NCI-H1417 (cell line): ENCODE measurements at places on chromosomes 2 and 18.

DNA sequence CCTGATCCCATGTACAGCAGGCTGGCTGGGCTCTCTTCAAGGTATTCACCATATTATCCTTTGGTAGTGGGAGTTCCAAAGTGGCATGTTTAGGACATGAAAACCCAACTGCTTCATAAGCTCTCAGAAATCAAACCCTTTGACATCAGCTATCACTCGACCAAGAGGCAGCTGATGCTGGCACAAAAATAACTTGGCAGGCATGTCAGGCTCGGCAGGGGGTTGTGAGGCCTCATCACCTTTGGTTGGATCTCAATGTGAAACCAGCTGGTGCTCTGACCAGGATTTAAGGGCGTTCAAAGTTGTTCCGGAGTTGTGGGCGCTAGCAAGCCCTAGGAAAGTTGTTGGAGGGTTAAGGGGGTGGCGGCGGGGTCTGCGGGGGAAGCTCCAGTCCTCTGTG, 171.9 kb downstream of the FHOD3 start:
- DNase-seq, result no peak

DNA sequence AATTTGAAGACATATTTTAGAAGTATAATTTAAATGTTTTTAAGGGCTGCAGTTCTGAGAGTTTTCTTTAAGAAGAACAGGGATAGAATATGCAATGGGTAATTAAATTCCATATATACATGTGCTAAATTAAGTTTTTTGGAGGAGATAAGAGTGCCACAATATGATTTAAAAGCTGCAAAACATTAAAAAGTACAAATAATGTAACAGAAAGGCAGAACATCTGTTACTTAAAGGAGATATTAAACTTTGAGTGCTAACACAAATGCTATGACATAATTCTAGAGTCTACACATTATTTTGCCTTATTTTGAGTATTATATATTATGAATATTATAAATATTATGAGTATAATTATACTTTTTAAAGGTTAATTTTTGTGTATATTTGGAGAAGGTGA, 102.4 kb downstream of the PARD3B start:
- DNase-seq, result no peak

DNA sequence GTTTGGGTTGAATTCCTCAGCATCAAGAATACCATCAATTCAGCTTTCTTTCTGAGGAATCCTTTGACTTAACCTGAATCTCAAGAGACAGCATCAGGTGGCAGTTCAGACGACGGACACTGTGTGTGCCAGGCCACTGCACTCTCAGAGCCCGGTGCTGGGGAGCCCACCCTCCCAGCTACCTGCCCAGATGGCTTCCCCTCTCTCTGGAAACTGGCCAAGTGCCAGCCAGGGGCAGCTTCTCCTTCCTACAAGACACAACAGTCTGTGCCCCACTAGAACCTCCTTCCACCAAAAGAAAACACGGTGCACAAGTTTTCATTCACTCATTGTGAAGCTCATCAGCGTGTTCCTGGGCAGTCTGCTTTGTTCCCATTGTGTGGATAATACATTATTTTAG, 28.5 kb downstream of the MAL start:
- DNase-seq, result no peak

DNA sequence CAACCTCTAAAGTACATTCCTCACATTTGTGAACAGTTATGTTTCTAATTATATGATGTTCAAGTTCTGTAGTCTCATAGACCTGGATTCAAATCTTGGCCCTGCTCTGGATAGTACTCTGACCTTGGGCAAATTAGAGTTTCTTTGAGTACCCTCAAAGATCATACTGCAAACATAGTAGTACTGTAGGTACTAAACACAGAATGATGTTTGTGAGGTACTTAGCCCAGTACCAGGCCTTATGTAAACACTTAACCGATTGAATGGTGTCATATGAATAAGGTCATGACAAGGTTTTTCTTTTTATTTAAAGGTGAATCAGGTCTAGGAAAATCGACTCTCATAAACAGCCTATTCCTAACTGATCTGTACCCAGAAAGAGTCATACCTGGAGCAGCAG, 19.1 kb downstream of the SEPTIN2 start:
- no peak for DNase-seq

- peak; percentile 25 for DNase-seq
These were observed 59.8 kb upstream of the RIT2 start for GRCh38 chr18:43175257-43175656.

DNA sequence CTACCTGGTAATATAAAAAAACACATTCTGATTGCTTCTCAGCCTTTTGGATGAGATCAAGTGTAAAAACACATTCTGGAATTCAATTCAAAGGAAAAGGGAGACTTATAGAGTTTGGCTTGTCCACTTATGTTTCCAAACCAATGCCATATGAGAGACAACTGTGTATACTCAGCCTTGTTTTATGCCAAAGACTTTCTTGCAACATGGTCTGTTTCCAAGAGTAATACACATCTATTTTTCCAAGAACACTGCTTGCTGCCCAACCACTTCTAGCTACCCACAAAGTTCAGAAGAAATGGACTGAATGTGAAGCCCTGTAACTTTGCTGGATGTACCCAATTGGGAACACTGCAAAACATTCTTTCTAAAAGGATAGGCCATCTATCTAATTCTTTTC, 48.0 kb upstream of the GRB14 start:
- no peak for DNase-seq

- no peak for DNase-seq
These were observed 79.3 kb upstream of the SCN7A start for GRCh38 chr2:166573391-166573790.

- DNase-seq, result no peak
These were observed 92.1 kb downstream of the RNF144A start for GRCh38 chr2:7009207-7009911.

DNA sequence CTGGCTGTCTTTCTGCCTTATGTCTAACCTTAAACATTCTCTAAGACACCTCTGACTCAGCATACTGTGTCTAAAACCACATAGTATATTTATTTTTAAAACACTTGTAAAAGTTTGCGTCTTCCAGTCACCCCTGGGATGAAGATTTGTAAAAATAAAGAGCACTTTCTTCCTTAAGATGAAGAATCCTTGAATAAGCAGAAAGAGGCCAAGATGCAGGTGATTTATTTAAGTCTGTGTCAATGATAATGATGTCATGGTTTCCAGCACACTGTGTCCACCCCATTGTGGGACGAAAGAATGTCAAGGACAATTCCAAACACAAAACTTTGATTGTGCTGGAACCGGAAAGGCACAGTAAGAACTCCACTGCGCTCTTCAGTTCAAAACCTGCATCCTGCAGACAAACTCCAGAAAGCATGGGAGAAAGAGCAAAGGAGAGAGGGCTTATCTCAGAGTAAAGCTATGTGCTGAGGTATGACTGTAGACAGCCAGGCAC, 92.9 kb downstream of the ZEB2 start:
- no peak for DNase-seq

DNA sequence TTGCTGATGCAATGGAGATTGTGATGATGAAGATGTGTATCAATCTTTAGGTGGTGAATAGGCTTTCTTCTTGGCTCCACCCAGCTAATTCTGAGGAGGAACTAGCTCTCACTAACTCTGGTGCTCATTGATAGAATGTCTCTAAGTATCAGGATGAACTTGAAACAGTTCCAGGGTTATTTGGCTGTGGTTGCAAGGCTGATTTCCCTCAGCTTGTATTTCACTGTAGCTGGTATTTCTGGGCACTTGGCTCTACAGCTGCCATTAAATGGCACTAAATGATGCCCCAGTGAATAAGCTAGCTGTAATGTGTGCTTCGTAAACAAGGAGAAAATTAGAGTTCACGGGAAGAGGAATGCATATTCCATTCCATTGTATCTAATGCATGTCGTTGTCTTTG, 241.2 kb downstream of the RPIA start:
- DNase-seq, result no peak

DNA sequence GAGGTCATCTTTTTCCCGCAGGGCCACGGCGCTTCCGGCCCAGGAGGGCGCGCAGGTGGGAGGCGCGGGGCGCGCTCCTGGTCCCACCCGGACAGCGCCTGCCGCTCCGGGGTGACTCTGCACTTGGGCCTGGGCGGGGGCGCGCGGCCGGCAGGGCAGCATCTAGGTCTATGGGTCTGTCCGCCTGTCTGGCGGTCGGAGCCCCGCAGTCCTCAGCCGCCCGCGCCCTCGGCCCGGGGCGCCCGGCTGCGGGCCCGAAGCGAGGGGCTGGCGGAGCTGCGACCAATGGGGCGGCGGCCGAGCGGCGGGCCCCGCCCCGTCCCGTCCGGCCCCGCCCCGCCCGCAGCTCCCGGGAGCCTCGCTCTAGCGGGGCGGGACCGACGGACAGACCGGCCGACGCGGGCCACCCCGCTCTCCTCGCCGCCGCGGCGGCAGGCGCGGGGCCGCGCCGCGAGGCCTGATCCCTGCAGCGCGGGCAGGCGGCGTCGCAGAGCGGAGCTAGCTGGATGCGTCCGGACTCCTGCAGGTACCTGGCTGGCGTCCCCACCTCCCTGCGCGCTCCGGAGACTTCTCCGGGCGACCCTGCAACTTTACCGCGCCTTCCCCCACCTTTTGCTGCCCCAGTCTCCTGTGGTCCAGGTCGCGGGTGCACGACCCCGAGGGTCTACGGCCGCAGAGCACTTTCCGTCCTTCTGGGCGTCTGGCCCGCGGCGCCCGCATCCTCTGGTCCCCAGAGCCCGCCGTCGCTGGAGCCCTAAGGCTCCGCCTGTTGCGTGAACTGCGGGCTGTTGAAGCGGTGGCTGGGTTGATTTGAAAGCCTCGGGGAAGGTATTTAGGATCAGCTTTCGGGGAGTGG, at the start of gene KCNS3:
KCNS3 (plus strand) TSS at position 387 of the 856 bp plus-strand sequence. CDS start 52,342 bp downstream, outside the sequence.
- peak; percentile 57 for DNase-seq

GRCh38 chr2:100923461-100924060, 78.5 kb upstream of the RPL31 start:
- no peak for DNase-seq

- DNase-seq, result no peak
These were observed 32.9 kb downstream of the CENPO start for GRCh38 chr2:24825883-24826772.

- no peak for DNase-seq
These were observed 7.3 kb downstream of the INSIG2 start for GRCh38 chr2:118095610-118096009.

- no peak for DNase-seq
These were observed 123.2 kb downstream of the PHLPP1 start for GRCh38 chr18:62838475-62839098.

DNA sequence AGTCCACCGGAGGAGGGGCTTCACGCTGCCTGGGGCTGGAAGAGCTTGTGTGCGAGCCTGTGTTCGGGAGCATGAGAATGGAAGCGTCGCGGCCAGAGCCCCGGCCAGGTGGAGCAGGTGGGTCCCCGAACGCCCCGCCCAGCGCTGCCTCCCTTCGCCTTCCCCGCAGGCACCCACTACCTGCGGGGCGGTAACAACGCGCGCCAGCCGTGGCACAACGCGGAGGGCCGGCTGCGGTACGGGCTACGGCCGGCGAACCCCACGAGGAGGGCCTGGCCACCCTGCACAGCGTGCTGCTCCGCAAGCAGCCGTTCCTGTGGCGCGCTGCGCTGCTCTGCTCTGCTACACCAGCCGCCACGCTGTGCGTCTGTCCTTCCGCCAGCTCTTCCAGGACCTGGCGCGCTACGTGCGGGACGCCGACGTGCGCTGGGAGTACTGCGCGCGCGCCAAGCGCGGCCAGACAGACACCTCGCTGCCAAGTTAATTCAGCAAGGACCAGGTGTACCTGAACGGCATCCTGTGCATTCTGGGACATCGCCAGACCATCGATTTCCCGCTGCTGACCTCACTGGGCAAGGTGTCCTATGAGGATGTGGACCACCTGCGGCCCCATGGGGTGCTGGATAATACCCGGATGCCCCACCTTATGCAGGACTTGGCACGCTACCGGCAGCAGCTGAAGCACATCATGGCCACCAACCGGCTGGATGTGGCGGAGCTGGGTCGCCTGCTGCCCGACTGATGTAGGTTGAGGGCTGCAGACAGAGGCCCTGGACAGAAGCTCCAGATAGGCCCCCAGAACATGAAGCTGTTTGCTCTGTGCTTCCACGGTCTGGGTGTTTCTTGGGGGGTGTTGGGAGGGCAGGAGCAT, 200.6 kb downstream of the NAPG start:
- peak; percentile 94 for DNase-seq

- DNase-seq, result no peak
These were observed 282.9 kb upstream of the REV1 start for GRCh38 chr2:99772591-99773331.

- no peak for DNase-seq
These were observed 89.7 kb downstream of the KCTD1 start for GRCh38 chr18:26458526-26459232.

DNA sequence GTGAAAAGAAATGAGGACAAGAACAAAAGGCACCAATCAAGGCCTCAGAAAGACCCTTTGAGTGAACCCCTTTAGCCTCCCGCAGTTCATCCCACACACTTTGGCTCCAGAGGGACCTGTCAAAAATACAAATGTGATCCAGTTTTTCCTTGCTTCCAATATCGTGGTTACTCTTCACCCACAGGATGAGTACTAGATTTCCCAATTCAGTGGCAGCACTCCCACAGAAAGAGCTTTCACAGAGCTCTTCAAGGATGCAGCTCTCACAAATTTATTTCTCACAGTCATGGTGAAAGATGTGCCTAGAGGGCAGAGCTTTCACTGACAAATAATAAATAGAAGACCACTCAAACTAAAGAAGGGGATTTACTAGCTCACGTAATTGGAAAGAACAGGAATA, 3.0 kb upstream of the GFPT1 start:
- no peak for DNase-seq

DNA sequence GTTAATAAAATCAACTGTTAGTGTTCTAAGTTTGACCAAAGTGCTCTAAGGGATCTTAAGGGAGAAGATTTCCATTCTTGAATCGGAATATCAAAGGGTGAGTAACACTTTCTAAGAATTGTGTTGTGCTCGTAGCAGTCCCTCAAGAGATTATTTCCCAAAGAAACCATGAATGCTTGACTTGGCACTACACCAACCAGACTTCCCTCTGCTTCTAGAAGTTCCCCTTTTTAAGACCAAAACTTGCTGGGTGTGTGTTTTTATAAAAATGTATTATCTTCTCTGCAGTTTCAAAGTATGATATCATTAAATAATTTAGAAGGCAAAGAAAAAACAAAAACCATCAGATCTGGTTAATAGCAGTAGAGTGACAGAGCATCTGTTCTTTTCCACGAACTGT, 522.0 kb upstream of the FAM98A start:
- DNase-seq, result no peak

DNA sequence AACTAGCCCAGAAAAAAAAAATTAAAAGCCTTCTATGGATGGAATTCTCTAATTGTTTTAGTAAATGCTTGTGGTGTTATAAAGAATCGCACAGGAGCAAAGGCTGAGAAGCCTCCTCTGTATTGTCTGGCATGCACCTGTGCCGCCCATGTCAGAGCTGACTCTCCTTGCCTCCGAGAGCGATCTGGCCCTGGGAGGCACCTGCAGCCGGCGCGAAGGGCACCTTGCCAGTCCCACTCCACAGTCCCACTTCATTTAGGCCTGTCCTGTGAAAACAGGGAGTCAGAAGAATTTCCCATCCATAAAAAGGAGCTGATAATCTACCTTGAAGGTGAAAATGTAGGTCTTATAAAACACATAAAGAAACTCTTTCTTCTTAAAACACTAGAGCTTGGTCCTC, 170.9 kb upstream of the PXDN start:
- no peak for DNase-seq
